SK-N-MC (cell line): ENCODE measurements at places on chromosomes 12 and 14.

- no peak for DNase-seq
Measured at GRCh38 chr14:67385618-67386017, 25.5 kb downstream of the EIF2S1 start.

DNA sequence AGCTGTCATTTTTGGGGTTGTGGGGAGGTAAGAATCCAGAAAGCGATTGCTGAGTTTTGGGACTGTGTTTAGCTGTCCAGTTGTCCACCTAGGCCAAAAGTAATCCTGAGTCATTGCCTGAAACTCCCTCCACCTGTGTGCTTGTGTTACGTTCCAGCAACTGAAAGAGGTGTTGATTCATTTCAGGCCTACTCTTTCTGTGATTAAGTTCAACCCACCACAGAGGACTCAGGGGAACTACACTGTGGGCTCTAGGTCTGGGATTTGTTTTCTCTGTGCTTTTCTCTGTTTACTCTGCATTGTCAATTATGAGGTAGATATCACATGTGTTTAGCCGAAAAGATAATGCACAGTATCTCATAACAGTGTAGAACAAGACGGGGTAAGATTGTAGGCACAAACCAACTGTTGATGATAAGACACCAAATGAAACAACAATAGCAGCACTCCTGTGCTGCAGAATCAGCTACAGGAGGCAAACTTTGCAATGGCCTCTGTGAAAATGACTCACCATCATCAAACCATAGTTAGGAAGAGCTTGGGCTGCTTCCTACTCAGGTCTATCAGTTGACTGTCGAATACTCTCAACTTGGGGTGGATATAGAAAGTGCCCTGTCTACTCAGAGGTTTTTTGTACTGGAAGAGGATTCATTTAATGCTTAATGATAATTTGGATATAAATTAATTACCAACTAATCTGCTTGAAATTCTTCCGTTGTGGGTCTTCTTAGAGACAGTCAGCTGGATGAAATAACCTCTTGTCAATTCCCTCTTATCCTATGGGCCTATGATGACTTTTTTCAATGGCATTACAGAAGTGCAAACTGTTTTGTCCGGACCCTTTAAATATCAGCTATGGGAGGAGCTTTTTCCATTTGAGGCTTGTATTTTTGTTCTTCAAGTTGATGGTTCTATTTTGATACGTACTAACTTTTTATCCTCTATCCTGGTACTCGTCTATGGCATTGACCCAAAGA is 385.9 kb downstream of the BMP4 start:
- DNase-seq, result no peak

GRCh38 chr12:60539592-60539991 is 943.8 kb downstream of the SLC16A7 start:
- DNase-seq, result no peak

- no peak for DNase-seq
Measured at GRCh38 chr14:28779456-28779855, 12.9 kb downstream of the FOXG1 start.

GRCh38 chr12:45354399-45354798 is 138.5 kb downstream of the ANO6 start:
- no peak for DNase-seq

DNA sequence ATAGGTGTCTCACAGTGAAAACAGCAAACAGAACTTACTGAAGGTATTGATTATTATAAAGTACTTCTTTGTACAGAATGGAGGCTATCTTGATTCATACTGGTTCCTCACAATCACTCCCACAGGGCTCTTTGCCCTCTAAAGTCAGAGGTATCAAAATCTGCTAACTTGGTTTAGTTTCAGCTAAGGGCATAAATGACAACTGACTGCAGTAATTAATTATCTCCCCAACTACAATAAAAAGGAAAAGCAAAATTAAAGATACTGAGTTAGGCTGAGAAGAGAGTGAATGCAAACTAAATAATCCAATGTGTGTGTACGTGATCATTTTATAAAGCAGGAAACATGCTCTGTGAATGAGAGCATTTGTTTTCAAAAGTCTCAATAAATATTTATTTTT is 338.7 kb downstream of the ACSS3 start:
- DNase-seq, result no peak

GRCh38 chr12:69275471-69275891 is 36.1 kb downstream of the CPSF6 start:
- no peak for DNase-seq

DNA sequence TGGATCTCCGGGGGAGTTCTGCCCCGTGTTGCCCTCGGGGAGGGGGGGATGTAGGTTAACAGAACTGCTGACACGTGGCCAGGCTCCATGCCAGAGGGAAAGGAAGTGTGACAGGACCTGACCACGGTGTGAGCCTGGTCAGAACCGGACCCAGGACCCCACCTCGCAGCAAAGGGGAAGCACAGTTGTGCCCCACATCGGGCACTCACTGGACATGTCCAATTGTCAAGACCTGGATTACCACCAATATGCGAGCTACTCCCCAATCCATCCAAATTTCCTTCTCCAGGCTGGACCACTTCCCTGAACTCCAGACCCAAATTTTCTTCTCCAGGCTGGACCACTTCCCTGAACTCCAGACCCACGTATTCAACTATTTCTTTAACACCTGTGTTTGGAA is 78.8 kb upstream of the PIWIL1 start:
- no peak for DNase-seq

DNA sequence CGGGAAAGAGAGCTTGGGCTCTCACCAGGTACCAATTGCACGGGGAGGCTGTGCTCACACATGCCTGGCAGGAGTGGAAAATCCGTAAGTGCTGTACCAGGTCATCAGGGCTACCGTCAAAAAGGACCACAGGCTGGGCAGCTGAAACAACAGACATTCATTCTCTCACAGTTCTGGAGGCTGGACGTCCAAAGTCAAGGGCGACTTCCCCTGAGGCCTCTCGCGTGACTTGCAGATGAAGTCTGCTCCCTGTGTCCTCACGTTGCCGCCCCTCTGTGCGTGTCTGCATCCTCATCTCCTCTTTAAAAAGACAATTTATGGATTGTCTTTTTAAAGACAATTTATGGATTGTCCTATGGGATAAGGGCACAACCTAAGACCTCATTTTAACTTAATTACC is 73.8 kb upstream of the FZD10 start:
- no peak for DNase-seq

DNA sequence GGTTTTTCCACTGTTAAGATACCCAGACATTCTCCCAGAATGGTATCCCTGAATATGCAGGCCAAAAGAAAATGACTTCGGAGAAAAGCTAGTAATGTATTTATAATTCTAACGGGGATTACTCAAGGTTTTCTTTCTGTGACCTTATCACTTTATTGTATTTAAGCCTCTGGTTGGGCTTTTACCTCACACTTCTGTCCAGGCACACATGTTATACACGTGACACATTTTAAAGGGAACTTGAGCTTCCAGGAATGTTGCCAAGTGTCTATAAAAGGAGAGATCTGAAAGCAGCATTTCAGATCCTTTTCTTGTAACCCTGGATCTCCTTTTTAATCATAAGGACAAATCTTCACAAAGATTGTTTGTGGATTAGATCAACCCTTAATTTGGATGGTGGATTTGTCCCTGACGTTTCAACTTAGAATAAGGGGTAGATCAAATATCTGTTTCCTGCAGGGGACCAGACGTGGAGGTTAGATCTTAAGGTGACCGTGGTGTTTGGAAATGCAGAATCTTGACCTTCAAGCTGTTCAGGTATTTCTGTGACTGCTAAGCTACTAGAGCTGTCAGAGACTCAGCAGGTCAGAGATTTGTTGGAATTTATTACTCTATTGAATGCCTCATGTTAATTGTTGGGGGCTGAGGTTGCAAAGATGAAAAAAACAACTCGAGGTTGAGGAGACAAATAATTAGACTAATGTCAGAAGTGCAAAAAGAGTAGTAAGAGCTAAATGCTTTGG is 1.5 kb downstream of the CIPC start:
- DNase-seq, result no peak

DNA sequence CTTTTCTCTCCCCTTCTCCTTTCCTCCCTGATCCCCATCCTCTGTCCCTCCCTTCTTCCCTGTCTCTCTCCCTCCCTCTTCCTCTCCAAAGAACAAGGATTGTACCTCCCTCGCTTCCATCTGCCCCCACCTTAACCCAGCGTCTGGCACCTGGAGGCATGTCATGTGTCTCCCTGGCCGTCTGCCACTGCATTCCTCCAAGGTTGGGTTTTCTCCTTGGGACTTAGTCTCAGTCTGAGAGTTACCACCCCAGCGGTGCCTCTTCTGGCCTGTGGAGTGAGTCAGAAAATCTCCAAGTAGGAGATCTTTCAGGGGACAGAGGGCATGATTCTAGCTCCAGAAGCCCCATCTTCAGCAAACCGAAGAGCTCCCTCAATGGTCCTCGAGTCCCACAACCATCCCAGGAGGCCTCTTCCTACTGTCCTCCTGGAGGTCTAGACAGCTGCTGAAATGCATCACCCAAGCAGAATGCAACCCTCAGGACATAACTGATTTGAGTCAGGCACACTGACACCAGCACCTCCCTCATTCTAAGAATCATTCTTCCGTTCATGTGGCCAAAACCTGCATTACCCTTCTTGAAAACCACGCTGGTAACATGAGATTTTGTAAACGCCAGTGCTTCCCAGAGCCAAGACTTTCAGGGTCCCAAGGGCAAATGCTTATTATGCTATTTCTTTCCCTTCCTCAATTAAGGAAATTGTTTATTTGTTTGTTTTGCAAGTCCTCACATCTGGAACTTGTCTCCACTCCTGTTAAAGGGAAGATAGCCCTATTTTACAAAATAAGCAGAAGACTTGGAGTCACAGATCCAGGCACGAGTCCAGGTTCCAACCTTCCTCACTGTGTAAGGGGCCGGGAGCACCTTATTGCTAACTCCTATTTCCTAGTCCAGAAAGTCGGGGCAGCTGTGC is 463.2 kb downstream of the BCL11B start:
- no peak for DNase-seq

DNA sequence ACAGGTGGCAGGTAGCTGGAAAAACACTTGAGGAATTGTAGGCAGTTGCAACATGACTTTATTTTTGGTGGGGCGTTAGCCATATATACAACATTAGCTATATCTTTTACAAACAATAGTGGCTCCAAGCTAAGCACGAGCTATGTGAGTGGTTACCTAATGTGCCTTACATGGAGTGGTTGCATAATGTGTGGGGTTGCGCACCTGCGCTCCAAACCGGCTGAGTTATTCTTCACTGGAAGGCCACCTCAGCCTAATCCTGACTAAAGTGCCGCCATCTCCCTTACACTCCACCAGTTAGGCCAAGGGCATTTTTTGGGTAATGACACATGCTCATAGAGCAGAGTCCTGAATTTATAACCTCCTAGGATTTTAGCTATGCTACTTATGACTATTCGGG is 31.8 kb upstream of the G2E3 start:
- no peak for DNase-seq

DNA sequence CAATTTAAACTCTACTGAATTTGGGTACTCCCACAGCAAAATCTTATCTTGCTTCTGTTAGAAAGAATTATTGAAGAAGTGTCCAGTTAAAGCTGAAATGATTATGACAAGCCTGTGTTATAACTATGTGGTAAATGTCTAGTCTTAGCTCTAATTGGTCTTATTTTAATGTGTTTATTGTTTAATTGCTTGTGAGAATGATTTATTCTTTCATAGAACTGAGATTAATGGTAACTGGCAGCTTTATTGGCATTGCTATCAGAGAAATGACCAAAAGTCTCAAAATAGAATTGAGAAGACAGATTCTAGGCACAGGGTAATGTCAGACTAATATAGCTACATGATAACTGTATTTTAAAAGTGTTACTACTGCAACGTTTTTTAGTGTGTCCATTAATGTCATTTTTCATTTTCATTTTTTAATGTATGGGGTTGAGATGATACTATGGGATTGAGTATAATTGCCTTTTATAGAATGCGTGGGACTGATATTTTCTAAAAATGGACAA is 458.7 kb downstream of the AEBP2 start:
- DNase-seq, result no peak

GRCh38 chr14:94532447-94532846 is 23.2 kb upstream of the SERPINA12 start:
- DNase-seq, result no peak

- DNase-seq, result no peak
Measured at GRCh38 chr12:116401565-116401964, 124.1 kb upstream of the MED13L start.

GRCh38 chr12:68855111-68855510 is 47.1 kb downstream of the MDM2 start:
- DNase-seq, result no peak

GRCh38 chr12:214003-214741 is at the start of gene SLC6A12:
Gene SLC6A12, minus strand, starts transcription at chr12:214157. Its CDS starts 4,171 bp downstream, at chr12:209986.
- DNase-seq, result no peak
